ENCODE measurements at places on chromosomes 12 and 14.

DNA sequence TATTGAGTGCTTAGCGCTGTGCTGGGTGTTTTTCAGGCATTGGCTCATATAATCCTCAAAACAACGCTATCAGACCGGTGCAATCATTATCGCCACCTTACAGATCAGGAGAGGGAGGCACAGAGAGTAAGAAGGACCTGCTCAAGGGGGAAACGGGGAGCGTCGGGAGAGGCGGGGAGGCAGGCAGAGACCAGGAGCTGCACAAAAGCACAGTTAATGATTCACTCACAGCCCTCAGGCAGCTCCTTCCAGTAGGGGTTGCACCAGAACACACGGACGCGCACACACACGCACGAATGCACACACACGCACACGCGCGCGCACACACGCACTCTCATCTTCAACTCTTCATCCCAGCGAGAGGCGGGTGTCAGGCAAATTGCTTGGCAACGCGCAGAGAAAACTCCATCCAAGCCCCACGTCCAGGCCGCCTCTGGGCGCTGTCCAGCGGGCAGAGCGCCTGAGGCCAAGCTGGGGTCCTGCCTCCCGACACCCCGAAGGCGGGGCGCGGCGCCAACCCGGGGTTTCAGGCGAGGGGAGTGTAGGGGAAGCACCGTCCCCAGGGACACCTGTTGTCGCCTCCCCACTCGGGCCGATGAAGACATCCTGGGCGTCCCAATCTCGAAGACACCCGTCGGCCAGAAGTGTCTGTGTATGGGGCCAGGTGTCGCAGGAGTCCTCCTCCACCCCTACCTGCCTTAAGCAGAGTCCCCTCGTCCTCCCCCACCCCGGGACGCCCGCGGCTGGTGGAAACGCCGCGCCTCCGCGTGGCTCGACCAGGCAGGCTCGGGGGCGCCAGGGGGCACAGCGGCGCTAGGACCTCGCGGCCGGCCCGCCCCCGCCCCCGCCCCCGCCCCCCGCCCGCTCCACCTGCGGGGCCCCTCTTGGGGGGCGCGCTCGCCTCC is 35.5 kb upstream of the STON2 start:
- DNase-seq: no peak

DNA sequence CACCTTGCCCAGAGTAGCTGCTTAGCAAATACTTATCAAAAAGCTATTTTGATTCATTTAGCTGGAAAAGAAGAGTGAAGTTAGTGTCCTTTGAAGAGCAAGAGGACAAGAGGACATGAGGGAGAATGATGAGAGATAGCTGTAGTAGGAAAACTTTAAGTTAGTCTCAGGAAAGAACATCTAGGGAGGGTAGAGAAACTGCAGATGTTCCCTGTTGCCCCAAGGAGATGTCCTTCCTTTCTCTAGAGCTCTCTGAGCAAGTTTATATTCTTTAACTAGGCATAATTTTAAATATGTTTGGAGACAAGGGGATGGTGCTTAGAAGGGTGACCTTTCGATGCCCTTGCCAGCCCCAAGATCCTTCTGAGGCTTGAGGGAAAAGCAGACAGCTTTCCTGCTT is 529.1 kb upstream of the TBX3 start:
- DNase-seq: no peak

GRCh38 chr14:34233619-34234018 is 228.4 kb downstream of the SPTSSA start:
- no peak for DNase-seq

GRCh38 chr12:82437744-82438143 is 79.4 kb downstream of the METTL25 start:
- no peak for DNase-seq

DNA sequence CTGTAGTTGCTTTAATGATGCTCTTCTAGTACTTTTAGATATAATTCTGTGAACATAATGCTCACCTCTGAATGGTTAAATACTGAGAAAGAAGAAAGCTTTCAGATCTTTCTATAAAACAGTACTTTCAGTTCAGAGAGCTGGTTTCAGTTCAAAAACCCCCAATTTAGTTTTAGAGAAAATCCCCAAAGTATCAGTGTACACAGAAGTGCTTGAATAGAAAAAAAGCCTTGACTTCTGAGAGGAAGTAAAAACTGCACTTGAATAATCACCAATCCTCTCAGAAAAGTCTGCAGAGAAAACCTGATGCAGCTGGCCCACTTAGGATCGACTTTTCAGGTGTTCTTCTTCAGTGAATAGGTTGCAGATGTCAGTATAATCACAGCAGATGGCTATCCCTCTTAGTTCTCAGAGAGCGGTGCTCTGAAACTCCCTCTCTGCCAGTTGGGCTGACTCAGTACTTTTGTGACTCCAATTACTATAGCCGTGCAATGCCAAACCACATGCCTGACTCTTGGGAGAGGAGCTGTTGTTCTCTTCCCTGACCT is 616.3 kb downstream of the LRFN5 start:
- no peak for DNase-seq

DNA sequence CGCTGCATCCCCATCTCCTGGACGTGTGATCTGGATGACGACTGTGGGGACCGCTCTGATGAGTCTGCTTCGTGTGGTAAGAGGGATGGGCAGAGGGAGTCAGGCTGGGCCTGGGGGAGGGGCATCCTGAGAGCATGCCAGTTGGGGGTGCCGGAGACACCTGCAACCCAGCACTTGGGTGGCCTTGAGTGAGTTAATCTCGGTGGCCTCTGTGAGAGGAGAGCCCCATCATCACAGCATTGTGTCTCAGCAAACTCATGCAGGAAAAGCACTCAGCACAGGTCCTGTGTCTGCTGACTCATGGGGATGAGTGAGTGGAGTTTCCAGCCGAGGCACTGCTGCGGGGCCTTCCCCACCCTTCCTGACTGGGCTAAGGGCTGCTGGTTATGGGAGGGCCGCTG is 19.6 kb upstream of the LRP1-AS start:
- no peak for DNase-seq

- no peak for DNase-seq
Observed at GRCh38 chr14:56394826-56395530, 184.6 kb upstream of the TMEM260 start.

- no peak for DNase-seq
Observed at GRCh38 chr12:133203344-133204263, 22.3 kb downstream of the ZNF268 start.

DNA sequence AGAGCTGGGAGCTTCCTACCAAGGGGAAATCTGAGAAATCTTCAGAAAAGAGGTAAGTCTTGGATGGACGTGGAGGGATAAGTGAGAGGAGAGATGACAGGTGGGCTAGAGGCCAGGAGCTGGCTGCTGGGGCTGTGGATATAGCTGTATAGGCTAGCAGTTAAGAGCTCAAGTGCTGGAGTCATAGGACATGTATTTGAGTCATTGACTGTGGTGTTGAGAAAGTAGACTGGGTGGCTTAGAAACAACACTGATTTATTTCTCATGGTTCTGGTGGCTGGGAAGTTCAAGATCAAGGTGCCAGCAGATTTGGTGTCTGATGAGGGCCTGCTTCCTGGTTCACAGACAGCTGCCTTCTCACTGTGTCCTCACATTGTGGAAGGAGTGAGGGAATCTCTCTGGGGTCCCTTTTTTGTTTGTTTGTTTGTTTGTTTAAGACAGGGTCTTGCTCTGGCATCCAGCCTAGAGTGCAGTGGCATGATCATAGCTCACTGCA is 151.1 kb upstream of the FUT8 start:
- no peak for DNase-seq

GRCh38 chr14:68986926-68987652 is 8.0 kb upstream of the ACTN1 start:
- no peak for DNase-seq

GRCh38 chr12:92445253-92446082 is 257.3 kb upstream of the PLEKHG7 start:
- DNase-seq: no peak

DNA sequence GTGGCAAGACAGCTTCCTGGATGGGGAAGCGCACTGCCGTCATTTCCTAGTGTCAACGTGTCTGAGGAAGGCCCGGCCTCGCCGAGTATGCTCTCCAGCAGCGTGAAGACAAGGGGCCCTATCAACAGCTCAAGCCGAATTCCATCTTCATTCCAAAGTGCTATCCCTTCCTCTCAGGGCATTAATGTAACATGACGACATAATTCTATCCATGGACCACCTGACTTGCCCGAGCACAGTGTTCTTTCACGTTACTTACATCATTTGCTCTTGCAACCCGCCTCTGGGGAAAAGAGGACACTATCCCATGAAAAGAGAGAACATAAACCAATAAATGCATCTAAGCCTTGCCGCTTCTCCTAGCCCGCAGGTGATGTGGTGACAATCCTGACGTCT is 22.9 kb downstream of the CCDC92 start:
- DNase-seq: no peak

DNA sequence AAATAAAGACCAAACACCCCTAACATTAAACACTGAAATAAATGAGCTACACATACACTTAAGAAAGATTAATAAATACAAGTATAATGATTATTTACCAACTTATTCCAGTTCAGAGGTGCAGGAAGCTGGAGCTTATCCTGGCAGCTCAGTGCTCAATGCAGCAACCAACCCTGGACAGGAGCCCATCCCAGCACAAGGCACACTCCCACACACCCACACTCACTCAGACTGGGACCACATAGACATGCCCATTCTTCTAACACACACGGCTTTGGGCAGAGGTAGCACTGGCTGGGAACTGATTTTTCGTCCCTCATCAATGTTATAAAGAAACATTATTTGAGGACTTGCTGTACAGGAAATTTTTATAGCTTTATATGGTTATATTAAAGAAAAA is 797.4 kb downstream of the RPS29 start:
- DNase-seq: no peak

Data from AML-193 (cell line).